HCT116 (cell line): ENCODE measurements at places on chromosomes 3 and 15. TPM values are rescaled to one million over a fixed set of nuclear protein-coding genes. Genes with fewer than 3 reads are reported as not detected.
A peak's percentile ranks its signal among the peaks of the same experiment; 100 is the strongest.

GRCh38 chr3:23808525-23808924 lies 2.8 kb downstream of the UBE2E1 start:
- no peak for DNase-seq

DNA sequence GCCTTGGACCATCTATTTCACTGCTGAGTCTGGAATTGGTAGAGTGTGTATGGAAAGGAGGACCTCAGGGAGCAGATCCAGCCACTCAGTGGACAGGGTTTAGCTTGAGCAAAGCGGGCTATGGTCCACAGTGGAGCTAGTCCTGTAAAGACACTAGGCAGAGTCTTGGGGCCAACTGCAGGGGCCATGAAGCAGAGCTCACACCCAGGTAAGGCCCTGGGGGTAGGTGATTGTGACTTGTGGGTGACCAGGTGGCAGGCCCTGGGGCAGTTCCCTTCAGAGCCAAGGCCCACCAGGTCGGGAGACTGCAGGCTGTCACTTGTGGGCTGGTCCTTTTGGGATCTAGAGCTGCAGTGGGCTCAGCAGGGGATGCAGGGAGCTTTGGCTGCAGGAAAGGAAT lies 80.8 kb upstream of the EPHB3 start:
- DNase-seq, result no peak

GRCh38 chr3:42101481-42101880 lies 10.3 kb downstream of the TRAK1 start:
- DNase-seq, result no peak

GRCh38 chr3:5766848-5767247 lies 579.3 kb downstream of the EDEM1 start:
- no peak for DNase-seq

- no peak for DNase-seq
These were observed 8.8 kb upstream of the ATP11B start for GRCh38 chr3:182784542-182784941.

DNA sequence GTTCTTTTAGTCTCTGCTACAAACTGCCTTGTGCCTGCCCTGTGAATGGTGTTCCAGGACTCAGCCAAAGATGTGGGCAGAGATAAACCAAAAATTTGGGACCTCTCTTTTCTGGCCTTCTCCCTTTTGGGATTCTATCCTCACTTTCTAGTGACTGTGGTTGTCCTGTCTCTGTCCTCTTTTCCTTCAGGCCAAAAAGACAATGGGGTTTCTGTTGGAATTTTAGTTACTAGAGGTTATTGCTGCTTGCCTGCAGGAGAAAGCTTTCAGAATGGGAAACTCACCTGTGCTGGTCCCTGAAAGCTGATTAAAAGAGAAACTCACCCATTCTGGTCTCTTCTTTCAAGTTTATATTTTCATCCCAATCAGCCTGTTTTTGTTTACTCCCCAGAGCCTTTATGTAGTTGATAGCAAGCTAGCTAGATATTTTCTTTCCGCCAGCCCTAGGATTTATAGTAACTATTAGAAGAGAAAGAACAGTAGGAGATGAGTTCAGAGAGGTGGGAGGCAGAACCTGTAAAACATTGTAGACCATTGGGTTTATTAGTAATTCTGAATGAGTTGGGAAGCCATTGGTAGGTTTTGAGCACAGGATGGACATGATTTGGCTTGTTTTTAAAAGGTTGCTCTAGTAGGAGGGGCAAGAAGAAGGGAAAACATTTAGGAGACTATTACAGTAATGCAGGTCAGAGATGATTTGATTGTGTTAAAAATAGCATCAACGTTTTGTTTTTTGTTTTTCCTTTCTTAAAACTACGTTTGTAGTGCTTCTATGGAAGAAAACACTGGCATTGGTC lies 138.9 kb downstream of the TCF12 start:
- DNase-seq, result no peak

DNA sequence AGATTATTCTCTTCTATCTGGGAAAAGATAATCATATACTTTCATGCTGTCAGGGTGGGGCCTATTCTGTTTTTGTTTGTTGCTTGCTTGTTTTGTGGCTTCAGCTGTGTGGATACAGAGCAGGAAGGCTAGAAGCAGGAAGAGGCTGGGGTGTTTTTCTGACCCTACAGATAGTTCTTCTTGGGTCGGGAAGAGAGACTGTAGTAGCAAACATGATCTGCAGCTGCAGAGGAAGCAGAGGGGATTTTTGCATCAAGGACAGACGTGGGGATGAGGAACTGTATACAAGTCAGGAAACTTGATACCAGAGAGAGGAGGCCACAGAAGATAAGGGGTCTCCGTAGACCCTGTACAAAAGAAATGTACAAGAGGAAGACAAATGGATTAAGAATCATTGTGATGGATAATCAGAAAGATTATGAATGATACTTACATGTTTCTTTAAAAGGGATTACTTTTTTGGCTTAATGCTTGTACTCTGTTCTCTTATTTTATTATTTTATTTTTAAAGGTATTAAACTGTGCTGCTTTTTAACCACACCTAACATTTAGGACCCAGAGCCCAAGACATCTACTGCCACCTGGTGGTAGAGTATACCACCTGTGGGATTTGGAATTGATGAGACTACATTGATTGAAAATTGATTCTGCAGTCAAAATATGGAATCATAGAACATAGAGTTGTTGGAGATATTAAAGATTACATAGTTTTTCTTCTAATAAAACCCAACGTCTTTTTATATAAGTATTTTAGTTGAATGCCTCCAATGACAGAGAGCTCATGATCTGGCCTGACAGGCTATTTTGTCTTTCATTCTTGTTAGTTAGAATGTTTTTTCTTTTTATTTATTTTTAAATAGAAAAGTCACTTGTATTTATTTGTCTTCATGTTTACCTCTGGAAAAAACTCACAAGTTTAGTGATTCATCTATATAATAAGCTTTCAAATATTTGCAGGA lies 87.3 kb upstream of the ROPN1 start:
- DNase-seq, result peak; percentile 22

DNA sequence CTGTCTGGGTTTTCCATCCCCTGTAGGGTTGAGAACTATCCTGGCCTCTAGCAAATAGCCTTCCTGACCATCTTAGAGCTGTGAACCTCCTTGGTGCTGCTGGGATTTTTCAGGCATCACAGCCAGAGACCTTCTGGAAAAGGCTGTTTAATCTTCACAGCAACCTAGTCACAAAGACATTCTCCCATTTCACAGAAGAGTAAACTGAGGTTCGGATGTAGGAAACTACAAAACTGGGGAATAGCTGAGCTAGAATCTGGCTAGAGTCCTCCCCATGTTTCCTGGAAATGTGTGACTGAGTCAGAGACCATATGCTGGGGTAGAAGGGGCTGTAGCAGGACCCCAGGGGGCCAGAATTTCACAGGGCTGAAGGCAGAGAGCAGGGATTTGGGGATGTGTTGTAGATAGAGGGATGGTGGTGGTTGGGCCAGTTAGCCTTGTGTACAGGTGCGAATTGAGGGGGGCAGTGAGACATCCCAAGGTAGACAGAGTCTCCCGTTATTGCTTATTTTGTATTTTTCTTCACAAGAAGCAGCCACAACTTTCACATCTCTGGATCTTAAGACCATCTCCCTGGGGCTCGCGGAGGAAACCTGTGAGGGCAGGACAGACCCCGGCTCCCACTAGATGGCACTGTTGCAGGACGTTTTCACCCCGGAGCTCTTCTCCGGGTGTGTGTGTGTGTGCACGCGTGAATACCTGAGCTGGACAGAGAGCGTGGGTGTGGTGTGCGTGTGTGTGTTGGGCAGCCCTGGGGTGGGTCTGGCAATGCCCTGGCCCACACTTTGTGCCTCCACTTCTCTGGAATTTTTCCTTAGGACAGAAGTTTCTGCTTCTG lies 66.9 kb upstream of the PRR23C start:
- peak; percentile 57 for DNase-seq

- DNase-seq, result no peak
These were observed 66.2 kb upstream of the FOXP1 start for GRCh38 chr3:71649757-71650156.

GRCh38 chr3:188077160-188077799 lies 76.7 kb upstream of the LPP start:
- DNase-seq, result no peak

DNA sequence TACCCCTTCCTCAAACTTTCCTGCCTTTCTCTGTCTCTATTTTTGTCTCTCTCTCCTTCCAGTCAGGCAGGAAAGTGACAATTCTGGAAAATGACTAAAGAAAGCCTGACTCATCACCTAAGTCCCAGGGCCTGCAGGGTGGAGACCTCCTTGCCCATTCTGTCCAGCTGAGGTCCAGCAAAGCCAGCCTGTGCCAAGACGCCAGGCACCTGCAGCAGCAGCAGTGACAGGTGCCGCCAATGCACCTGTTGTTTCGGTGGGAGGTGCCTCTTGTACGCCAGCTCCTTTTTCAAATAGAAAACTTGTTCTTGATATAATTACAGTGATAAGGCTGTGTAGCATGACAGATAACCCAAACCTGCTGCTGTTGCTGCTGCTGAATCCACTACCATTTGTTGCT lies 501.3 kb downstream of the NTRK3 start:
- DNase-seq, result no peak

- no peak for DNase-seq
These were observed 455 bp upstream of the SNAP23 start for GRCh38 chr15:42494998-42495360.

DNA sequence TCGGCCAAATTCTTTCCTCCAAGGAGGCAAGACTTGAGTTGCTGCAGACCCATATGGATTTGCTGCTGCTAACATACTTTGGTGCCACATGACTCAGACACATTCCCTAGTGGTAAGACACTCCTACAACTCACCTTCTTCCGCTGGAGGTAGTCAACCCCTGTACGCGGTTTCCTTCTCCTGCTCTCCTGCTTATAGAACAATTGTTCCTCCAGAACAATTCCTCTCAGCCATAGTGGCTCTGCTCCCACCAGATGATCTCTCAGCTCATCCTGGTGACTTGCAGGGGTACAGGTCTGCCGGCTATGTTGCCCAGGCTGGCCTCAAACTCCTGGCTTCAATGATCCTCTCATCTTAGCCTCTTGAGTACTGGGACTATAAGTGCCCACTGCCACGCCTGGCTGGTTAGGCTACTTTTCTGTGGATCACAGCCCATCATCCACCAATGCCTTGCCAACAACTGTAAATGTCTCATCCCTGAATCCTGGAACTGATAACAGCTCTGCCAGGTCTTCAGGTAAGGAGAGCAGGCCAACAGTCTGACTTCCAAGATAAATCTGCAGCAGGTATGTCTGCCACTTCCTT lies 2.4 kb upstream of the CXCR6 start:
- no peak for DNase-seq

DNA sequence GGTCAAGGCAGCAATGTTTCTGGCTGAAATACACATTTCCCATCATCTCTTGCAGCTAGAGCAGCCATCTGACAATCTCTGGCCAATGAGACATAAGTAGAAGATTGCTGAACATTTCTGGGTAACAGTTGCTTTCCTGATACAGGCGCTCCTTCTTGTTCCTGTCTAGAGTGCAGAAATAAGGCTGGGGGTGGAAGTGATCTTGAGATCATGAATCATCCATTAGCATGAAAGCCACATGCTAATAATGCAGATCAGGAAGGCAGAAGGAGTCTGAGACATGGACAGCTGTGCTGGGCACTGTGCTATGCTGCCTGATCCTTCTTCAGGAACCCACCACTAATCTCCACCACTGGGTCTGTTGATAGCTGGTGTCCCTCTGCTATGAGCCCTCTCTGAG lies 14.8 kb upstream of the TMEM108 start:
- DNase-seq, result no peak

DRD3 gene
- total RNA-seq, result not detected

CCNDBP1 gene
- 39.8 TPM for total RNA-seq

CEMIP gene
- total RNA-seq, result 3.5 TPM

NDUFB5 gene
- total RNA-seq, result 116 TPM

ZIC1 gene
- total RNA-seq, result not detected

ARGFX gene
- not detected for total RNA-seq

CASR gene
- not detected for total RNA-seq
